ENCODE measurements at places on chromosomes 3 and 15.
A peak's percentile ranks its signal among the peaks of the same experiment; 100 is the strongest.

DNA sequence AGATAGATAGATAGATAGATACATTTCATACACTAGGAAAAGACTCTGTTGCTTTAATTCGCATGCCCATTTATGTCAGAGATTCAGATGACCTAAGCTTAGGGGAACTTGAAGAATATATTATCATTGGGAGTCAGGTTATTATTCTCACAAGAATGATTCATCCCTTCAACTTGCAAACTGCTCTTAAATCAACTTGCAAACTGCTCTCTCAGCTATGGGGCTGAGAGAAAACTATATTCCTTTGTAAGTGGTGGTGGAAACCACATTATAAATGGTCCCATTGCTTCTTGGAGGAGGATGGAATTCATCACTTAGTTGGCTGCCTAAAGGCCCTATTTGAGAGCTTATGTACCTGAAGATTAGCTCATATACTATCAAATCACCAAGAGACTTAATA lies 160.9 kb upstream of the STAC start:
- peak; percentile 53 for DNase-seq

DNA sequence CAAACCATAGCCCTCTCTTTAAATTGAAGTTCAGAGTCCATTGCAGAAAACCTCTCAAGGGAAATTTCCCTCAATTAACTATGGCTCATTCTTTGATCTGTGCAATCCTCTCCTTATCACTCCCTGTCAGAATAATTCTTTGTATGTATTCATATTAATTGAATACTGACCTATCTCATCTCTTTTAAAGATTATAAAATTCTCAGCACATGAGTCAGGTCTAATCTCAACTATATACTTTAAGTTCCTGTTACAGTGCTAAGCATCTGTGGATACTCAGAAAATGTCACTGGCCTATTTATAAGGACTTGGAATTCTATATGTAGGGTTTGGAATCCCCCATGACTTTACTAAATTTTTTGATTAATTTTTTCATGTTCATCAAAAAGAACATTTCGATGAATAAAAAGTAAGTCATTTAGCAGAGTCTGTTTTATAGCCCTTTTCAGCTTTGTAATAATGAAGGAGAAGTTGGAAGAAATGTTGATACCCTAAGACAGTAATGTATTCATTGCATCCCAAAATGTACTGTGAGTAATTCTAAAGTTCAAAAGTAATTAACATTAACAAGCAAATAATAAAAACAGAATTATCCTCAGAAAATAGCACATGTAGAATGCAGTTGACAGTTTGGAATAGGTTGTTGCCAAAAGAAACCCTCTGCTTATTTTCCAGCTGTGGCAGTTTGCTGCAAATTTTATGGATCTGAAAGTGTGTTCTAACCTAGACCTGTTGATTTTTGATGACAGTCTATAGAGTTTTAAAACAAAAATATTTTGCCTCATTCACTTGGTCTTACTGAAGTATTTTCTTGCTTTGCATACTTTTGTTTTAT lies 503.4 kb upstream of the CBLB start:
- no peak for DNase-seq

- DNase-seq: no peak
Observed at GRCh38 chr3:122366379-122366749, 16.7 kb downstream of the MIX23 start.

DNA sequence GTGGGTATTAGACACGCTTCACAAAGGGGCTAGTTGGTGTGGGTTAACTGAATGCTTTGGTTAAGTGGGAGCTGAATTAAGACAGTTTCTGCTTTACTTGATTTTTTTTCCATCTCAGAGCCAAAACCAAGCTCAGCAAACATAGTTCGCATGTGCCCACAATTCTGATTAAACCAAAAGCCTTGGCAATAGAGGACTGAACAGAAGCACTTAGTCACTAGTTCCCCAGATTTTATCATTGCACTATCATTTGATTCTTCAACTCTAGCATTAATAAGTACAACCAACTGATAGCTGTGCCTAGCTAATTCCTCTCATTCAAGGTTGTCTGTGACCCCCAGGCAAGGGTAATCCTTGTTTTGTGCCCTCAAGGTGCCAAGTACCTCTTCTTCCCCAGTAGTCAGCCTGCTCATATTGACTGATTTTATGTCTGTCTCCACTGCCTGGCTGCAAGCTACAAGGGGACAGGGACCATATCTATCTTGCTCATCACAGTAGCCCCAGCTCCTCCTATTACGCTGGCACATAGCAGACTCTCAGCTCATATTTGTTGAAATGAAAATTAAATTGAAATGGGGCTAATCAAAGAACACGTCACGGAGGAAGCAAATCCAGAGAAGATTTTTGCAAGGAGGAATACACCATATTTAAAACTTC lies 9.9 kb upstream of the ARHGEF3 start:
- DNase-seq: no peak

DNA sequence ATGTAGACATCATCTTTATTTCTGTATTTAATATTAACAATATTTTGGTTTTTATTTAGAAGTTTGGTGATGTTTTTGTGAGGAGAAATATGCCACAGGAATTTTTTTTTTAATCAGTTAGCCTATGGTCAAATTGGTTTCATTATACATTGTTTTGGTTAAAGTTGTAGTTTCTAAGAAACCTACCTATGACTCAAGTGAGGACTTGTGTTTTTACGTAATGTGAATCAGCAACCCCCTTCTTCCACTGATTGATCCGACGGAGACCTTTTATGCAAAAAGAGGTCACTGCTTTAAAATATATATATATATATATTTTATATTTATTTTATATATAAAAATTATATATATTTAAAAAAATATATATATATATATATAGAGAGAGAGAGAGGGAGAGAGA lies 698.1 kb downstream of the FHIT start:
- no peak for DNase-seq

DNA sequence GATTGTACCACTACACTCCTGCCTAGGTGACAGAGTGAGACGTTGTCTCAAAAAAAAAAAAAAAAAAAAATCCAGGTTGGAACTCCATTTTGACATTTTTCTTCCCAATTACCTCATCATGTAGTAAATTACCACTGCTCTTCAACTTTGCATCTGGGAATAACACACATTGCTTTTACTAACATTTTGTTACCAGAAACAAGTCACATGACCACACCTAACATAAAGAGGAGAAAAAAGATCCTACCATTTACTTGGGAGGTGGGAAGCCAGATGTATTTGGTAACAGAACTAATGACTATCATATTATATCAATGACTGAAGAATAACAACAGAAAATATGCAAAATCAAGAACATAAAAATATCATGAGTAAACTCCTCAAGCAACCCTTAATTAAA lies 49.6 kb downstream of the ULK4 start:
- no peak for DNase-seq

DNA sequence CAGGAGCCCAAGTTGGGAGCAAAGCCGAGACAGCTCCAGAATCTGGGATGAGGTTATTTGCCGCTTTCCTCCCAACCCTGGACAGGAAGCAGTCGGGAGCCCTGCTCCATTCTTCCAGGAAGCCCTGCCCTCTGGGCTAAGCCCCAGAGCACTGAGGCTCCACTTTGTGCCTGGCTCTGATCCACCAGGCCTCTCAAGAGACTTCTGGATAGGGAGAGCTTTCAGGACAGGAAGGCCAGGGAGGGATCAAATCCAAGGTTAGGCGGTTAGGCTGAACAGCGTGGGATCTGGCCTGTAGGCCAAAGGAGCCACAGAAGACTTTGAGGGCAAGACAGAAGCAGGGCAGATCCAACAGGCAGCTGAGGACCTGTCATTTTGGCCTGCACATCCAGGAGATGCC lies 835 bp downstream of the STOML1 start:
- no peak for DNase-seq

DNA sequence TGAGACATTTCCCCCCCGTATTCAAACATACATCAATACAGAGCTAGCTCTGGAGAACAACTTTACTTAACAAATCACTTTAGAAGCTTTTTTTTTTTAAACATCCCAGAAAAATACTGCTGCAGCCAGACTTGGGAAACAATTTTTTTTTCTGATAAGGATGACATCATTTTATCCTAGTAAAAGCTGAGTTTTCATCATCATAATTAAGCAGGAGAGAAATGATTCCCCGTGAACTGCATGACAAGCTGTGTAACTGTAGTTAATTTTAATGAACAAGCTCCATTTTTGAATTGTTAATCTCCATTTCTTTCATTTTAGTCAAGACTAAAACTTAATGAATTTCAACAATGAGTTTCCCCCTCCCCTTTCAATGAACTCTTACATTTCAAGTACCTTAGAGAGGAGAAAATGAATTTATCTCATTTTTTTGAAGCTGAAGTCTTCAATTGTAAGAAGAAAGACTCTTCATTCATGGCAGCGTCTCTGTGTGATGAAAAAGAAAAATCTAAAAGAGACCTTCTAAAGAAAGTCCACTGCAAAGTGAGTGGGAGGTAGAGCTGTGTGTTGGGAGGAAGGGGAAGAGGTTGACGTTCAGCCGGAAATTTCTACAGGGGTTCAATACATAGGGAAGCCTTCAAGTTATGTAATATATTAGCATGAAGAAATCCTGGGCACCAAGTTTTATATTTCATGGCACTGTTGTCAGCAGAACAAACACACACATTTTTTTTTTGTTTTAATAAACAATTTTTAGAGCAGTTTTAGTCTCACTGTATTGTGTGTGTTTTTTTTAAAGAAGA lies 31.7 kb downstream of the HES1 start:
- DNase-seq: no peak

GRCh38 chr3:71672807-71673206 lies 52.4 kb downstream of the EIF4E3 start:
- no peak for DNase-seq

DNA sequence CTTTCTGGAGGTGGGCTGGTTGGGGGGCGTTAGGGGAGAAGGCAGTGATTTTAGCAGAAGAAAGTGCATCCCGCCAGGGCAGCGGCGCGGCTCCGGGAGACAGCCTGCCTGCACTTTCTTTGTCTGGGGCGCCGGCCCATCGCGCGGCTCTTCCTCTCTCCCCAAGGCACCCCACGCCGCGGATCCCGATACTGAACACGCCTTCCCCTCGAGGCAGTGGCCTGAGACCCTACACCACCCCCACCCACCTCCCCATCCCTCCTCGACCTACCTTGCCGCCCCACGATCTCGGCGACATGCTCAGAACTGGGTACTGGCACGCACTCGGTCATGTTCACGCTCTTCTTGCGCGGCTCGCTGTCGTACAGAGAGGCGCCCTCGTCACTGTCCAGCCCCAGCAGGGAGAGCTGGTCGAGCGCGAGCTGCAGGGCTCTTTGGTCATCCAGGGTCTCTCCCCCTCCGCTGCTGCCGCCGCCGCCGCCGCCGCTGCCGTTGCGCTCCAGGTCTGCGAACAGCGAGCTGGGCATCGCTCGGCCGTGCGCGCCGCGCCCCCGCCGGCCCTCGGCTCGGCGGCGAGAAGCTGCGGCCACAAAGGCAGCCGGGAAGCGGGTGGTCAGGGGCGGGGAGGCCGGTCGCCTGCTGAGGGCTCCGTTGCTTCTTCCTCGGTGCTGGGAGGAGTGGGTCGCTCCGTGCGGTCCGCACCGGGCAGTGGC lies 483 bp downstream of the MEX3B start:
- no peak for DNase-seq

Measured in epithelial cell of proximal tubule (primary cell).